ENCODE measurements at places on chromosomes 16 and 17. TPM values are rescaled to one million over a fixed set of nuclear protein-coding genes. Genes with fewer than 3 reads are reported as not detected.

The ENGASE gene
- 13.8 TPM for total RNA-seq

The CHRNE gene
- total RNA-seq = 0.10 TPM

The ALG1 gene
- total RNA-seq = 37.5 TPM

The MRPL12 gene
- total RNA-seq = 308 TPM

The GPR139 gene
- total RNA-seq = not detected

The CCL8 gene
- total RNA-seq = not detected

The OR4D1 gene
- total RNA-seq = not detected

The CNTD1 gene
- total RNA-seq = not detected

The CLEC10A gene
- not detected for total RNA-seq

The CRISPLD2 gene
- 3.3 TPM for total RNA-seq

The PPY gene
- total RNA-seq = not detected

The CEMP1 gene
- total RNA-seq = not detected

The KIF18B gene
- total RNA-seq = 40.3 TPM

The NTN3 gene
- total RNA-seq = not detected

The DHRS7C gene
- total RNA-seq = not detected

The TBC1D3G gene
- total RNA-seq = not detected

The RNF157 gene
- total RNA-seq = 6.8 TPM

The TNFRSF17 gene
- not detected for total RNA-seq

The FBXW10B gene
- total RNA-seq = 3.9 TPM

The AKTIP gene
- 23.8 TPM for total RNA-seq

The ACD gene
- total RNA-seq = 34.0 TPM

The WFIKKN1 gene
- 0.23 TPM for total RNA-seq

The CCL3 gene
- not detected for total RNA-seq

The TRIM47 gene
- total RNA-seq = 190 TPM

The MFSD11 gene
- total RNA-seq = 19.4 TPM

The GP1BA gene
- not detected for total RNA-seq

The PSMD11 gene
- 172 TPM for total RNA-seq

The ASPHD1 gene
- total RNA-seq = 26.3 TPM

The KRT9 gene
- total RNA-seq = not detected

The QRICH2 gene
- total RNA-seq = 1.3 TPM

The DRC3 gene
- 1.9 TPM for total RNA-seq

The HS3ST3A1 gene
- total RNA-seq = 0.32 TPM

The PDE6G gene
- 2.0 TPM for total RNA-seq

The ZNF830 gene
- 14.8 TPM for total RNA-seq

The ENPP7 gene
- total RNA-seq = not detected

The ZNF267 gene
- total RNA-seq = 6.7 TPM

The MEOX1 gene
- not detected for total RNA-seq

The PIPOX gene
- total RNA-seq = 0.26 TPM

The KRTAP4-9 gene
- total RNA-seq = not detected

The SLC5A11 gene
- 0.24 TPM for total RNA-seq

The RPS15A gene
- total RNA-seq = 2,271 TPM

Measured in A549 treated with Mapracorat at 1 μM for 4 hours (cell line).